ENCODE measurements at places on chromosomes 7 and 10.

DNA sequence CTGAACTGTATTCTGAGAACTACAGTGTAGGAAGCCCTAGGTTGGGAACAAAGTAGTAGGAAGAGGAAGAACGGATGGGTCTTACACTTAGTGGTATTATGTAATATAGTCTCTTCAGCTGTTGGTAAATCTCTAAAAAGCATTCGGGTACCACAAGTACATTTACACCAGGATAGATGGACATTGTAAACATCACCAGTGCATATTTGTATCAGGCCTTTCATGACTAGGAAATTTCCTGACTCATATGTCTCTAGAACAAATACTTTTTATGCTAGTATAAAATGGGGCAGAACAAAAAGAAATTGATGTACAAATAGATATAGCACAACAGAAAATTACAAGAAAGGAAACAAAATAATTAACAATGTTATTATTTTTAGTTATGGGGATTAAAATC lies 21.5 kb upstream of the OR6B1 start:
- DNase-seq: no peak

- no peak for DNase-seq
Observed at GRCh38 chr10:11448545-11449244, 162.8 kb downstream of the USP6NL start.

DNA sequence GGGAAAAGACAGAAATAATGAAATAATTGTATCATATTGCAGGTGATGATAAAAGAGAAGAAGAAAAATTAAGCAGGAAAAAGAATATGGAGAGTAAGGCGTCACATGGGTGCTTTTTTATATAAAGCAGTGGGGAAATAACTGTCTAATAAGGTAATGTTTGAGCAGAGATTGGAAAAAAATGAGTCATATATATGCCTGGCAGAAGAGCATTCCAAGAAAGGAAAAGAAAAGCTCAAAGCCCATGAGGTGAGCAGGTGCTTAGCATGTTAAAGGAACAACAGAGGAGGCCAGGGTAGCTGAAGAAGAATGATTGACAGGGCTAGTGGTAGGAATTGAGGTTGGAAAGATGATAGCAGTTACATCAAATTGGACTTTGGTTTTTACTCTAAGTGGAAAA lies 739.5 kb downstream of the SORCS1 start:
- DNase-seq: no peak

DNA sequence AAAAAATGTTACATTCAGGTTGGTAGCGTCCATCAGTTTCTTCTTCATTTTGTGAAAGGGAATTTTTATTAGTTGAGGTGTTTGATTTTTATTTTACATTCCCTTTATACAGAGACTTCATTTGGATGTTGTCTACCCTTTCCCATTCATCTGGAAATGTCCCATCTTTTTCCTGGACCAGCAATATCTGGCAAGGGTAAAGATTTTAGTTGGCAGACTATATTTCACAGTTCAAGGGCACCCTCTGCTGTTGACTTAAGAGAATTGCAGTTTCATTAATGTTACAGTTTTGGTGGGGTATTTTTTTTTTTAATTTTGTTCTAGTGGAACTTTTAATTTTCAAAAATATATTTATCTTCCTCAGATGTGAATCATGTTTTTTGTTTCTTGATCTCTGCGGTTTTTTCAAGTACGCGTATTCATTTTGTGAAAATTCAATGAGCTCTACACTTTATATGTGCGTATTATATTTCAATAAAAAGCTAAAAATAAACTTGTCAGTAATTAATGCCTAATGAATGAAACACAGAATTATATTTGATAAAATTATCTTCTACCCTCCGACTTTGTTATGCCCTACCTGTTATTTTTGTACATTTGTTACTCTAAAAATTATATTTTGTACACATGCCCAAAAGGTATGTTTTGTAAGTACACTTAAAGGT lies 97.9 kb upstream of the KLF14 start:
- peak; percentile 32 for DNase-seq

DNA sequence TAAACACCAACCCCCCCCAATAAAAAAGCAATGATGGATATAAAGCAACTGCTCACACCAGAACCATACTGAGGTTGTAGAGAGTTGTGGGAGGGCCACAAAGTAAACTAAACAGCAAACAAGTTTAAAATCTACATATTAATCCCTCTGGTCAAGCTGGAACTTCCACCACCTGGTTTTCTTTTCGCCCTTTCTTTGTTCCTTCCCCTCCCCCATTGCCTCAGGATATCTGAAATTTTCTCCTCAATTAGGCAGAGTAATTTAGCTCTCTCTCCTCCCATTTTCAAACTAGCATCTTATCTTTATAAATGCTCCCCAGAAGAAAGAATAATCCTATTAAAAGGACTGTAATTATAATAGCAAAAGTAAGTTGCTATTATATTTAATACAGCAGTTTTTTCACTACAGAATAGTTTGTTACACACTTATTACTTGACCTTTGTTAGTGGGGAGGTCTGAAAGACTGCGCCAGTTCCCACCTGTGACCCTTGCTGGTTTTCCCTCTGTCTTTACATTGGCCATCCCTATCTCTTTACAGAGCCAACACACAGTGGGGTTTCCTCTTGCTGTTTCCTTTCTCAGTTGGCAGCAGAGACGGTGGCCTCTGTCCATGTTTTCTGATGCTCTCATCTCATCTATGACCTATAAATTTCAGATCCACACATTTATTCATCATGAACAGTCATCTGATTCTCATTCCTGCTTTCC lies 235.4 kb downstream of the RNLS start:
- no peak for DNase-seq

- DNase-seq: no peak
Observed at GRCh38 chr10:21509341-21510240, 15.9 kb downstream of the SKIDA1 start.

- DNase-seq: no peak
Observed at GRCh38 chr7:18393465-18394118, 102.0 kb upstream of the HDAC9 start.

DNA sequence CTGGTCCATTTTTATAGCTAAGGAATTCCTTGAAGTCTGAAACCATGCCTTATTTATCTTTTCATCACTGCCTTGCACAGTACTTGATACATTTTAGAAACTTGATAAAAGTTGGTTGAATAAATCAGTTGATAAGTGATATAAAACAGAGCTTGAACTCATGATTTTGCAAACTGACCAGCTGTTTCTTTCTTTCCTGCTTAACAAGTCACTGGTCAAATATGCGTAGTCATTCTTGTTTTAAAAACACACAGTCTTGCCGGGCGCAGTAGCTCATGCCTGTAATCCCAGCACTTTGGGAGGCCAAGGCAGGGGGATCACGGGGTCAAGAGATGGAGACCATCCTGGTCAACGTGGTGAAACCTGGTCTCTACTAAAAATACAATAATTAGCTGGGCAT lies 6.3 kb downstream of the TPST1 start:
- DNase-seq: no peak

GRCh38 chr7:55521917-55522902 lies 50.1 kb downstream of the VOPP1 start:
- DNase-seq: no peak

GRCh38 chr10:88851706-88852105 lies at the start of gene ANKRD22:
ANKRD22 (minus strand) TSS chr10:88851844; CDS start chr10:88851607, 237 bp downstream.
- DNase-seq: peak; percentile 68

DNA sequence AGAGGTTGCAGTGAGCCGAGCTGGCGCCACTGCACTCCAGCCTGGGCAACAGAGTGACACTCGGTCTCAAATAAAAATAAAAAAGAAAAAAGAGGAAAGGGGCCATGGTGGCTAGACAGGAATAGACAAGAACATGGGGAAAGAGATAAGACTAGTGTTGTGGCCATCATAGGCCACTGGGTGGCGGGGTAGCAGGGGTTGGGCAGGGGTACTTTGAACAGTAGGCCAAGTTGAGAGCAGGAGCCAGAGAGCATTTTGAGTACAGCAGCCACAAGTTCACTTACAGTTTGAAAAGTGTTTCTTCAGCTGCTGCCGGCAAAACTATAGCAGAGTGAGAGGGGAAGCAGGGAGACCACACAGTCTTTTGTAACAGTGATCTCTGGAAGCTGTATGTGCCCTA lies 656.0 kb downstream of the CNTNAP2 start:
- no peak for DNase-seq

- peak; percentile 26 for DNase-seq
Observed at GRCh38 chr7:133081119-133081598, 731 bp downstream of the CHCHD3 start.

GRCh38 chr7:118858651-118859149 lies 634.2 kb downstream of the ANKRD7 start:
- DNase-seq: no peak

DNA sequence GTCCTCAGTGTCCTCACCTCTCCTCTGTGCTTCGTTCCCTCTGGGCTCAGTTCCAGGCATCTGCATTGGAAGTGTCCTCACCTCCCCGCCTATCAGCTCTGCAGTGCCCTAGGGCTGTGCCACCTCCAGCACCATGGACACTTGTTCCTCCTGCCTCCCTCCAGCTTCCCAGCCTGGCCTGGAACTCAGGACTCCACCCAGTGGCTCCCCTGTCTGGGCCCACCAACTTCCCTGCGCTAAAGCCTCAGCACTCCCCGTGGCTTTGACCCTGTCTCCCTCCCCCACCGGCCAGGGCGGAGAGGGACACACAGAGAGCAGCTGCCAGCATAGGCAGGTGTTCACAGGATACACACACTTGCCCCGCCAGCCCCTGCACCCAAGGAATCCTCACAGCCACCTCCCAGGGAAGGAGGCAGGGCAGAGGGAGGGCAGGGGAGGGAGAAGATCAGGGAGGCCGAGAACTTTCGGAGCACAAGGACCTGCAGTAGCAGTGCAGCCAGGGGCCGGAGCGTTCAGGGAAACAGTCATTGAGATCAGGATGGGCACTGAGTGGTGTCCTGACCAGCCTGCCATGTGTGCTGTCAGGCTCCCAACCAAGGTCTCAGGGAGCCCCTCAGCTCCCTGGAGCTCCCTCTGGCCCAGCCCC lies 31.3 kb downstream of the ANXA8 start:
- DNase-seq: no peak

DNA sequence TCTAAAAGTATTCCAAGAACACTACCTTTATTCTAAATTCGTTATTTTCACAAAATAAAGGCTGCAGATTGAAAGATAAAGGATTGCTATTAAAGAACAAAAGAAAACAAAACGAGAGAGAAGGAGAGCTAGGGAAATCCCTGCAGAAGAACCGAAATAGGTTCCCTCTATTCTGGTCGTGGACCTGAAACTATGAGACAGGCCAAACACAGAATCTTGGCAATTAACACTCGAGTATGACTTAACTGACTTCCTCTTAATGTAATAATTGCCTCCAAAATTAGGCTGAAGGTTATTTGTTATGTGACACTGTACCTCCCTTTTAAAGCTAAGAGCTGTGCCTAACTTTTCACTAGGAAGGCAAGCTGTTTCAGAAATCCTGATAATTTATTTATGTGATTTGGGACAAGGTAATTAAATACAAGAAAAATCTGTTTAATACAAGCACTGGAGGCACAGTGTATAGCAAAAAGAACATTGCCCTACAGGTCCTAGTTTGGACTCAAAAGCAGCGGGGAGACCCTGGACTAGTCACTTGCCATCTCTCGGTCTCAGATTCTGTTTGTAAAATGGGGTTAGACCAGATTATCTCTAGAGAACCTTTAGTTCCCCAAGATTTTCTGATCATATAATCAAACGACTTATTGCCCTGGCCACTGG lies 11.6 kb downstream of the NAMPT start:
- DNase-seq: no peak

DNA sequence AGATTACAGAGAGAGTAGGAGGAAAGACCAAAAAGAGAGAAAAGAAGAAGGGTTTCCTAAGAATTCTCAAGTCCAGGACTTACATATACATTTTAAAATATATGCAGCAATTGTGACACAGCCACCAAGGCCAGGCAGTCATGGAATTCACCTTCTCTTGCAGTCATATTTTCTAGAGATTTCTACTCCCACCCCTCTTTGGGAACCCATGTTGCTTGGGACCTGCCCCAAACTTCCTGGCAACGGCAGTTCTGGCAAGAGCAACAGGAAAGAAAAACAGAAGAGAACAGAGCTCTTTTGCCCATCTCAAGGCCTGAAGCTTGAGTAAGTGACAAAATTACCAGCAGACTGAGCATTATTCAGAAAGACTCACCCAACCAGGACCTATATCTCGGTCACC lies 128.3 kb upstream of the ASAH2 start:
- no peak for DNase-seq

DNA sequence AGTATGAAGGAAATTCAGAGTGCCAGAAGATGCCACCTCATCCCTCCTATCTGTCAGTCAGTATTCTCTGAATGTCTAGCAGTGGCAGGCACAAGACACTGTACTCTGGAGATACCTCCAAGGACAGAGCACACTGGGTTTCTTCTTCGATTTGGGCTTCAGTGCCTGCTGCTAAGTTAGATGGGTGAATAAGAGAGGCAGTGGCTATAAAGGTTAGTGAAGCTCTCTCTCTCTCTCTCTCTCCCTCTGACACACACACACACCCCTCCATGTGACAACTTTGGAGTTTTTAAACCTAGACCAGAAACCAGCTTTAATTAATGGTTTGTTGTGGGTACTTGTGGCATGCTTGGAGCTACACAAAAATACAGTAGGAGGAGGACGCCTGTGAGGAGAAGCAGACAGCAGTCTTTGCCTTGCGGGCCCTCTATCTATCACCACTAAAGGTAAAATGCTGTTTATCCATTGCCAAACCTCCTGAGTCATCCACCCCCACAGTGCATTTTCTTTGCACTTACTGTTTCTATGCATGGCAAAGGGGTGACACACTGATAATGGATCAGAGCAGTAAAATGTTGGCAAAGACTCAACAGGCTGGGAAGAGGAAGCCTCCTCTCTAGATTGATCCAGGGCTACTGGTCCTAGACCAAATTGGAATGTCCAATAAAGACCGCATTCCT lies 102.5 kb downstream of the TRIL start:
- no peak for DNase-seq

DNA sequence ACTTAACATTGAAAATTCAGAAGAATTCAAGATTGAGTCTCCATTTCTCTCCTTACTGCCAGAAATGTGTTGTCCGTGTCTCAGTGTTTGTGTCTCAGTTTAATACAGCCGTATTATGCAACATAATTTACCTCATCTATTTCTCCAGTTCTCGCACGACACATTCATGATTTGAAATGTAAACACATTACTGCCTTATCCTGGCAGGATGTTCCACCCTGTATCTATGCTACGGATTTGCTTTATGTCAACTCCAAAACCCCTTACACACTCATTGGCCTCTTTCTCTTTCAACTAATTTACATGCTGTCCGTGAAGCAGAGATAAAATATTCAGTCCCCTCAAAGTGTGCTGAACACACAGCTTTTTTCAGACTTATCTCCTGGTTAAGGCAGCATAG lies 653.7 kb upstream of the SEMA3D start:
- DNase-seq: no peak

DNA sequence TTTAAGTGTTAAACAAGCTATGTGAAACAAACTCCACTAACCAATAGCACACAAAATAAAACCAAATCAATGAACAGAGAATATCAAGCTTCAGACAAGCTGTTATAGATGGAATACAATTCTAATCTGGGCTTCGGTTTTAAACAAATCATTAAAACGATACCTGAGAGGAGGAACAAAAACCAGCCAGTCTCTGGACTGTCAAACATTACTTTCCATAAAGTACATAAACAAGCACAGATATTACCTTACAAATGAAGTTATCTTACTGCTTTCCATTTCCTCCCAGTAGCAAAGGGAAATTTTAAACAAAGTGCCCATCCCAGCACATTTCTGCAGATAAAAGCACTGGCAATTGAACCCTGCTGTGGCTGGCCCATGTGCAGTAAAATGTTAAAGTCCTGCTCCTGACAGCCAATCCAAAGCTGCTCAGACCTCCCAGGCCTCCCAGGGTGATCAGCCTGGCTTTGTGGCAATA lies 128.0 kb downstream of the NRCAM start:
- no peak for DNase-seq

Data from activated CD4-positive, alpha-beta T cell treated with anti-CD3 and anti-CD28 coated beads, Interleukin-2, Interleukin-6, amounts not matched to agents 100 ng/mL and 50 ng/mL, durations not matched to agents 16 hours and 8 hours (primary cell).